ENCODE measurements at places on chromosomes 4 and X. TPM values are rescaled to one million over a fixed set of nuclear protein-coding genes. Genes with fewer than 3 reads are reported as not detected.

DNA sequence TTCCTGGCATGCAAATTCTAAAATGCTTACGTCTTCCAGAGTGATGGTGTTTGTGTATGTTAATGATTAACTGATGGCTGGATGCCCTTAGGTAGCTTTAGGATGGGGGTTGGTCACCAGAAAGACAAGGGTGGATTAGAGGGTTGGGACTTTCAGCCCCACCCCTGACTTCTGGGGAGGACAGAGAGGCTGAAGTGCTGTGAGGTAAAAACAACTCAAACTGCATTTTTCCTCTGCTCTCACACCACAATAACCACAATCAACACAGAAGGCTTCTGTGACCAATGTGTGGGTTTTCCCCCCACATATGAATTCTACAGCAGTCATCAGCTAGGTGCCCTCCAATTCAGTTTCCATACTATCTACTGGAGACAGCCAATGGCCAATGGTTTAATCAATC lies 18.7 kb upstream of the DDIT4L start:
- DNase-seq, result no peak

The RS1 gene
- 0.06 TPM for total RNA-seq

DNA sequence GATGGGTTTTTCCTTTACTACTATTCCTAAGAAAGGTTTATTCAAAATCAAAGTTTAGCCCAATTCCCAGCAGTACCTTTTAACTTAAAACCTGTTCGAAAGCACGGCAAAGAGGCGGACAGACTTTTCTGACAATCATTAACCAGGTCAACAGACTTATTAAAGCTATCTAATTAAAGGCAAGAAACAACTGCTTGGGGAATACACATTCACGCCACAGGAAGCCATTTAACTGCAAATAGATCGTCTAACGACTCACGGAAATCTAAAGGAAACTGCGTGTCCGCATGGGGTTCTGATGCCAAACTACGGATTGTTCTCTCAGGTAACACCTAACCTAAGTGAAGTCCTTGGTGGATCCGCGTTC lies 663 bp upstream of the USP53 start:
- DNase-seq, result no peak

The CABS1 gene
- not detected for total RNA-seq

GRCh38 chrX:107678957-107679740 lies 50.8 kb downstream of the PRPS1 start:
- DNase-seq, result no peak

GRCh38 chrX:119288890-119289393 lies 52.9 kb downstream of the PGRMC1 start:
- no peak for DNase-seq

The KLHL13 gene
- 34.7 TPM for total RNA-seq

GRCh38 chr4:40686081-40686913 lies 56.6 kb upstream of the RBM47 start:
- DNase-seq, result no peak

The MAGEA10 gene
- not detected for total RNA-seq

- DNase-seq, result no peak
Measured at GRCh38 chr4:149294601-149295000, 521.0 kb downstream of the IQCM start.

DNA sequence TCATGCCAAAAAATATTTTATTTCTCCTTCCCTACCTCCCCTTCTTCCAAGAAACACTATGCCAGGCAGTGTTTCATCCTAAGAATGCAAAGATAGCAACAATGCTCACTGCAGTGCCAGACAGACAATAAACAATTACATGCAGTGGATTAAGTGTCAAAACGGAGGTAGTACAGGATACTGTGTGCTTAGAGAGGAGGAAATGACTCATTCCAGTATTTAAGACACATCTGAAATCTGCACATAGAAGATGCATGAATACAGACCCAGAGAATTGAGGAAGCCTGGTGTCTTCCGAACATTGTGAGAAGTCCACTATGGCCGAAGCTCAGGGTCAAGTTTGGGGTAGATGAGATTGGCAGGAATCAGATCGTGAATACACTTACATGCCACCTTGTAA lies 326.4 kb downstream of the PPP3CA start:
- no peak for DNase-seq

- DNase-seq, result no peak
Measured at GRCh38 chr4:4535590-4535989, 6.3 kb downstream of the STX18 start.

GRCh38 chrX:108224218-108224617 lies 132.6 kb downstream of the ATG4A start:
- DNase-seq, result no peak

- no peak for DNase-seq
Measured at GRCh38 chrX:14028473-14028872, 1.2 kb downstream of the GEMIN8 start.

DNA sequence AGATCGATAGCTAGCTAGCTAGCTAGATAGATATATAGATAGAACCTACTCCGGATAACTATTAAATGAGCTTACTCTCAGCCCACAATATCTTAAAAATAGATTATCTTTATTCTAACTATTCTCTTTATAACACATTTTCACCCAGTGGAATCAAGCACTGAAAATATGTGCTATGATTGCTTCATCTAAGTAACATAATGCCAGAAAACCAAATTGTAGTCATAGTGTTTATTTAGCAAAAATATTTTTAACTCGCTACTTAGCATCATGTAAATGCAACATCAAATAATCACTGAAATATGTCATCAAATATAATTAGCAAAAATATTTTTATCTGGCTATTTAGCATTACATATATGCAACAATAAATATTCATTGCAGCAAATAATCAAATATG lies 1.5 kb downstream of the TMEM156 start:
- no peak for DNase-seq

GRCh38 chr4:25863347-25863784 lies 578 bp upstream of the SEL1L3 start:
- no peak for DNase-seq

The SLITRK2 gene
- 19.0 TPM for total RNA-seq

The MED14 gene
- total RNA-seq, result 30.3 TPM

GRCh38 chr4:169200361-169201030 lies 70.3 kb downstream of the SH3RF1 start:
- no peak for DNase-seq

The SNCA gene
- 135 TPM for total RNA-seq

- peak; percentile 64 for DNase-seq
Measured at GRCh38 chr4:25928379-25929297, 14.6 kb downstream of the SMIM20 start.

DNA sequence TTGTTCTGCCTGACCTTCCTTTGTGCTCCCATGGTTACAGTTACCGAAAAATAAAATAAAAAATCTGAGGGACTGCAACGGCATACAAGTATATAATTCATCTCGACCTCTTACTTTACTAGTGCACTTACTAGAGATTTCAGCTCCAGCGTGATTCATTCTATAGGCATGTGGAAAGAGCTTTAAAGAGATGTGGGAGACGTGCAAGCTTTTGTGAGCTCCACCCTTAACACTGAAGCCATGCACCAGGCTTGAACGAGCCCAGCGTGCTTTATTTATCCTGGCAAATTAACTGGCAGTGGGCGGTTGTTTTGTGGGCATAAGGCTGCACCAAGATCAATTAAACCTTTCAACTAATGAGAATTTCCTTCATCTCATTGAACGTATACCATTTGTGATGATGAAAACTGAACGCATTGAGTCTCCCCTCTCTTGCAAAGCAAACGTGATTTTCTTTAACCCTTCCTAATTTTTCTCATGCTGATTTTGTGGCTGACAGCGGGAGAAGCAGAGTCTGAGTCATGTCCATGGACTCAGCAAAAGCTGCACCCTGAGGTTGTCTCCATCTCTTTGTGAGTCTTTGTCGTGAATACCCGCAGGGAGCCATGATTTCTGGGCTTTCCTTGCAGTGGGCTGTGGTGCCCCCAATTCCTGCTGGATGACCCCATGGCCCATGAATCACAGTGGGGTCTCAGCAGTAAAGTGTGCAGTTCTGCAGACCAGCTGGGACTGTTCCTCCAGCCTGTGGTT lies 60.1 kb downstream of the MXRA5 start:
- no peak for DNase-seq

DNA sequence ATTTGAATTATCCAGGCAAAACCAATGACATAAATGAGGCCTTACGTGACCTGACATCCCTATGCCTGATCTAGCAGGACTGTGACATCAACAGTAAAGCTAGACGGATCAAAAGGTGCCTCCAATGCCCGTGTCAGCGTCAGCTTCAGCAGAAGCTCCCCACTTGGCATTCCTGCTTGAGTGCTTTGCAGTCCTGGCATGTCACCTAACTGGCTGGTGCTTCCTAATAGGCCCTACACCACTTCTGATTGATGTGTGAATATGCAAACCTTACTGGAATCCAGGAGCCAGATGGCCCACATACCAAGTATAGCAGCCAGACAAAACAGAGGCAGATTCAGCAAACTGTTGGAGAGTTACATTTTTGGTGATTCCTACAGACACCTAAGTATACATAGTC lies 224.2 kb downstream of the DMD start:
- DNase-seq, result peak; percentile 75

Measured in spinal cord (tissue), 10 donors.